Right ventricle myocardium superior (tissue), 1 donor: ENCODE measurements at places on chromosomes 2 and 18.
A peak's percentile ranks its signal among the peaks of the same experiment; 100 is the strongest.

DNA sequence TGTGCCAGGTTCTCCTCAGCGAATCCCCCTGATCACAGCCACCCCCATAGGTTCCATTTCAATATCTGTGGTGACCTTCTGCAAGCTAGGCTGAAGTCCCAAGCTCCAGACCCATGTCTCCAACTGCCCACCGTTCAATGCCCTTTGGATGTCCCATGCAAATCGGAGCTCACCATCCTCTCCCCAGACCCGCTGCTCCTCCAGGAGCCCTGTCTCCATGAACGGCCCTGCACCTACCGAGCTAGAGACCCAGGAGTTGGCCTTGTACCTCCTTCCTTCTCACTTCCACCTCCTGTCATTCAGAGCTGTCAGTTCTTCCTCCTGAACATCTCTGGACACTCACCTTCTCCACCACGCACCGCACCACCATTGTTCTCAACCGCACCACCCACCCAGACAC, 1.0 kb upstream of the FAHD2A start:
- DNase-seq, result no peak

GRCh38 chr2:158724803-158725381, 70.2 kb upstream of the DAPL1 start:
- no peak for DNase-seq

DNA sequence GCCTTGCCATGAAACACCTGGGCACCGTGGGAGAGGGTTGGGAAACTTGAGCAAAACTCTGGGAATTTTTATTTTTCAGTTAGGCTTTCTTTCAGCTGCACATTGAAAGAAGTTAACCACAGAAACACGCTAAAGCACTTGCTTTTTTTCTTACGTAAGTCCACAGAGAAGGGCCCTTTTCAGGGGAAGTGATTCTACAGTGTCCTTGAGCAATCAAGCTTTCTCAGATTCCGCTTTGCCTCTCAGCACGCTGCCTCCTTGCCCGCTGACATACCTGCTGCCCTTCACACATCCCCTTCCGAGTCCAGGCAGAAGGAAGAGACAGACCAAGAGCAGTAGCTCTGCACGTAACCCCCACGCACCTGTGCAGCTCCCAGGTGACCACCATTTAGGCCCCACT, 135.5 kb upstream of the MYT1L start:
- no peak for DNase-seq

DNA sequence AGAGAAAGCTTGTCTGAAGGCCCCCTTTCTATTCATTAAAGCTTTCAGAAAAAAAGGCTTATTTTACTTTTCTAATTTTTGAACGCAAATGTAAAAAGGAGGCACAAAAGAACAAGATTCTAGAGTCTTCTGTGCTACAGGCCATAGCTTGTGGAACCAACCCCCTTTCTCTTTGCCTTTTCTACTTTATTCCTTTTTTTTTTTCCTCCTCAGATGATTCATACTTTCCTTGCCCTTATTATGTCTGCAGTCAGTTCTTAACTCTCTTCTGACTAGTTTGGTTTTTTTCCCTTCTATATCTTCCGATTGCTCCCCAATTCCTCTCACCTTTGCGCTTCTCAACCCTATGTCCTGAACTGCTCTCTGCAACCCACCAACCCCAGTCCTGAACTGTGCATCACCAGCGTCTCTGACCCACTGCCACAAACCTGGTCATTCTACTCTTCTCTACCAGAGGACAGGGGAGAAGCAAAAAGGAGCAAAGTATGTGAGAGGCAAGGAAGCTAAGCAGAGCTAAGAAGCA, 56.9 kb upstream of the WIPF1 start:
- DNase-seq, result no peak

- no peak for DNase-seq
Observed at GRCh38 chr2:10048501-10049171, 5.3 kb downstream of the KLF11 start.

DNA sequence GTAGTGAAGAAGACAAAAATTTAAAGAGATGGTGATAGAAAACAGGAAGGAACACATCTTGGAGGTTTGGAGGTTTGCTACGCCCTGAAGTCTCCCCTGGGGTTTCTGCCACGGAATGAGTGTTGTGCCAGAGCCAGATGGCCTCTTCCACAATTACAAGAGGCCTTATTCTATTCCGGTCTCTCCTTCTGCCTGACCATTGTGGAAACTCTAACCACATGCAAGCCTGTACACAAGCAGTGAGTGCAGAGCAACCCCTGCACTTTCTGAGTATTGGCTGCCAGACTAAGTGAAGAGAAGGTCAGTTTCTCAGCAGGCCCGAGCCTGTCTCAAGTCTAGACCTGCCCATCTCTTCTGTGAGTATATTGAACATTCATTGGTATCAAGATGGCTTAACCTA, 22.7 kb upstream of the MYO1B start:
- no peak for DNase-seq

GRCh38 chr2:119263025-119263424, 39.4 kb downstream of the STEAP3 start:
- no peak for DNase-seq

- DNase-seq, result no peak
Observed at GRCh38 chr2:226877491-226877890, 41.6 kb downstream of the RHBDD1 start.

GRCh38 chr2:165274698-165275097, 35.5 kb downstream of the SCN2A start:
- DNase-seq, result peak; percentile 85

DNA sequence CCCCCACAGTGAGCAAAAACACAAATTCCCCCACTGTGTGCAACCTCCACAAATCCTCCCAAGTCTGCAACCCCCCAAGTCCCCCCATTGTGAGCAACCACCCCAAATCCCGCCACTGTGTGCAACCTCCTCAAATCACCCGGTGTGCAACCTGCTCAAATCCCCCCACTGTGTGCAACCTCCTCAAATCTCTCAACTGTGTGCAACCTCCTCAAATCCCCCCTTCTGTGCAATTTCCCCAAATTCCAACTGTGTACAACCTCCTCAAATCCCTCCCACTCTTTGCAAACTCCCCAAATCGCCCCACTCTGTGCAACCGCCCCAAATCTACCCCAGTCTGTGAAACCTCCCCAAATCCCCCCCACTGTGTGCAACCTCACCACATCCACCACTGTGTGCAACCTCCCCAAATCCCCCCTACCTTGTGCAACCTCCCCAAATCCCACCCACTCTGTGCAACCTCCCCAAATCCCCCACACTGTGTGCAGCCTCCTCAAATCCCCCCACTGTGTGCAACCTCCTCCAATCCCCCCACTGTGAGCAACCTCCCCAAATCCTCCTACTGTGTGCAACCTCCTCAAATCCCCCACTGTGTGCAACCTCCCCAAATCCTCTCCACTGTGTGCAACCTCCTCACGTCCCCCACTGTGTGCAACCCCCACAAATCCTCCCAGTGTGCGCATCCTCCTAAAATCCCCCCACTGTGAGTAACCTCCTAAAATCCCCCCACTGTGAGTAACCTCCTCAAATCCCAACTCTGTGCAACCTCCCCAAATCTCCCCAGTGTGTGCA, 115.2 kb downstream of the TPO start:
- no peak for DNase-seq

- DNase-seq, result no peak
Observed at GRCh38 chr2:16604236-16604635, 61.4 kb downstream of the CYRIA start.

DNA sequence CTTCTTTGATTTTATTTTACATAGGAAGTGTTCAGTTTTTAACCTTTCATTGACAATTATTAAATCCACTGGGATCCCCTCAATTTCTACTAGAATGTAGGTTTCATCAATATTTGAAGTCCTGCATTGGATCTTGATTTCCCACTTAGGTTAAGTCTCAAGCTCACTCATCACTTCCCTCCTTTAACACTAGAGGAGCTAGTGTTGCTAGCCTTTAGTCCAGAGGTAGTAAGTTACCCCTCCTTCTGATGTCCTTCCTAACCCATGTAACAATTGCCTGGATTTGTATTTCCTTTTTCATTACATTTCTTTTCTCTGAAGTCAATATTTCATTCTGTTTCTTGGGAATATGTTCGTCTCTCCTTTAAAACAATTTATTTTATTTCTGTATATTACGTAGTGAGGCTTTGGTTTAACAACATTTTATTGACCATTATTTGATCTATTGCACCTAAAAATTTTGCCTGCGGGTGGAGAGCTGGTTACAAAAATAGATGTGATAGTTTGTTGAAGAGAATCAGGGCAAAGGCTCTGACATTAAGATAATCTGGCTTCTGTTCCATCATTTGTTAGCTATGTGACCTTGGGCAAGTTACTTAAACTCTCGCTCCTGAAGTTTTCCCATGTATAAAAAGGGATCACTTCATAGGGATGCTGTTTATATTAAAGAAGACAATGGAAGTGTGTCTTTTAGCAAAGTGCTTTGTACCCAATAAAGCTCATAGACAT, 833.0 kb downstream of the SLC4A3 start:
- DNase-seq, result no peak

- no peak for DNase-seq
Observed at GRCh38 chr2:181163139-181163538, 182.7 kb downstream of the UBE2E3 start.

GRCh38 chr2:13462464-13462863, 745.7 kb downstream of the TRIB2 start:
- DNase-seq, result no peak

DNA sequence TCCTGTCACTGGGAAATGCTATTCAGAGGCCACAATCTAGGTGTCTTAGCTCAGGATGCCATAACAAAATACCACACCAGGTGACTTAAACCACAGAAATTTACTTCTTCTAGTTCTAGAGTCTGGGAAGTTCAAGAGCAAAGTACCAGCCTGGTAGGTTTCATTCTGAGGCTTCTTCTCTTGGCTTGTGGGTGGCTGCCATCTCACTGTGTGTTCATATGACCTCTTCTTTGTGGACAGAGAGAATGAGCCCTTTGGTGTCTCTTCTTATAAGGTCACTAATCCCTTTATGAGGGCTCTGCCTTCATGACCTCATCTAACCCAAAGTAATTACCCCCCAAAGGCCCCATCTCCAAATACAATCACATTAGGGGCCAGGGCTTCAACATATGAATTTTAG, 57.3 kb downstream of the RHOB start:
- DNase-seq, result no peak

DNA sequence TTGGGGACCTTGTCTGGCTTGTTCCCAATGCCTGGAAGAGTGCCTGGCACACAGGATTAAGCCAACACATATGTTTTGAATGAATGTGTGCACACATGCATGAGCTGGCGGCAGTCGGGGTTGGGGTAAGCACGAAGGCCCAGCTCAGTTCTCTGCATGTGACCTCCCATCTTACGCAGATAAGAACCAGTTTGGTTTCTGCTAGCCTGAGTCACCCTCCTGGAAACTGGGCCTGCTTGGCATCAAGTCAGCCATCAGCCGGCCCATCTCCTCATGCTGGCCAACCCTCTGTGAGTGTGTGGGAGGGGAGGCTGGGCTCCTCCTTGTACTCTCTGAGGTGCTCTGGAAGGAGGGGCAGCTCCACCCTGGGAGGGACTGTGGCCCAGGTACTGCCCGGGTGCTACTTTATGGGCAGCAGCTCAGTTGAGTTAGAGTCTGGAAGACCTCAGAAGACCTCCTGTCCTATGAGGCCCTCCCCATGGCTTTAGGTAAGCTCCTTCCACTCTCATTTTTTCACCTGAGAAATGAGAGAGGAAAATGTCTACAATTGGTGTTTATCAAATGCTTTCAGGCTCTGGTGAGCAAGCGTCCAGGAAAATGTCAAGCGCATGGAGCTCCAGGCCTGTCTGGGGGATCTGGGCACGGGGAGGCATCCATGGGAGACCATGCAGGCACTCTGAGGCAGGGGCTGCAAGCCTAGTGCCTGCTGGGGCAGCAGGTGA, 9.7 kb upstream of the IL1RN start:
- DNase-seq, result no peak

DNA sequence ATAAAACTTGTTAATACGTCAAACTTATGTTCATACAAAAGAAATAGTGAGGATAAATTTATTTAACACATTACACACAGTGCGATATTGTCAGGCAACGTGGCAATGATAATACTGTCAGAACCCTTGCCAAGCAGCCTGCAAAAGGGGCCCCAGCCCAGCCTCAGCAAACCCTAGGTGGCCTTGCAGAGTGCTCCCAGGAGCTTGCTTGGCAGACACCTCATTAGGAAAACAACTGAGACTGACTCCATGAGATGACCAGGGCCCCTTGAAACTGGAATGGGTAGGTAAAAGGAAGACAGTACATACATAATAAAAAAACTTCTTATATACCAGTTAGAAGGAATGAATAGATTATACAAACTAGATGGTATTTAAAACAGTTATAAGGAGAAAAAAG, 136.6 kb upstream of the EPC2 start:
- no peak for DNase-seq

GRCh38 chr2:221629468-221629867, 57.4 kb upstream of the EPHA4 start:
- no peak for DNase-seq

DNA sequence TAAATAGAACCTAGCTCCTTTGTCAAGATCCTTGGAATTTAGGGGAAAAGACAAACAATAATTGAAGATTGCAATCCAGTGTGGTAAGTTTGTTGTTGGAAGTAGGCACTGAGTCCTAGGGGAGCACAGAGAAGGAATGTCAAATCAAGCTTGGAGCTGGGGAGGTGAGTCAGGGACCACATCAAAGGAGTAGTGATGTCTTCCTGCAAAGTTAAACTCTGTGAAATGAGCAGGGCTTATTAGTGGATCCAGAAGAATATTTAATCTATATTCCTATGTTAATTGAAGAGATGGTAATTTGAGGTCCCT, 41.7 kb upstream of the NABP1 start:
- no peak for DNase-seq
